Endothelial cell of umbilical vein (primary cell): ENCODE measurements at places on chromosomes 1 and 21. TPM values are rescaled to one million over a fixed set of nuclear protein-coding genes. Genes with fewer than 3 reads are reported as not detected.
A peak's percentile ranks its signal among the peaks of the same experiment; 100 is the strongest.

DNA sequence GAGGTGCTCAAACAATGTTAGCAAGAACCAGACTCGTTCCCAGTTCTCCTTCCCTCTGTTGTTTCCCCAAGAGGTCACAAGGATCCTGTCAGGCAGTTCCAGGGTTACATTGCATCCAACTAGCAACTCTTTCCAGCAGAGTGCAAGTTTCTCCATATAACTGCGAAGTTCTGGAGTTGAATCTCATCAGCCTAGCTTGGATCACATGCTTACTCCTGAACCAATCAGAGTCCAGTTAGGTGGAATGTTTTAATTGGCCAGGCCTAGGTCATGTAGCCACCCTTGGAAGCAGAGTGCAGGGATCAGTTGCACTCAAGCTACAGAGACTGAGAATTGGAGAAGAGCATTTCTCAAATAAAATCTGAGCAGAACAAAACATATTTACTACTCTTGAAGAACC lies 15.9 kb upstream of the PIK3R3 start:
- DNase-seq, result no peak

The GBP7 gene
- not detected in 2 replicates for total RNA-seq

The GJA8 gene
- total RNA-seq, result not detected in 2 replicates

The HRNR gene
- not detected in 2 replicates for total RNA-seq

- DNase-seq, result no peak
These were observed 545.4 kb downstream of the ADGRL2 start for GRCh38 chr1:82346141-82346540.

GRCh38 chr21:15495965-15496364 lies 233.8 kb upstream of the USP25 start:
- DNase-seq, result peak; percentile 43

GRCh38 chr1:22043198-22043769 lies 9.2 kb upstream of the CDC42 start:
- DNase-seq, result no peak

The GBP6 gene
- total RNA-seq, result not detected in 2 replicates

GRCh38 chr1:214241060-214241459 lies 39.9 kb upstream of the SMYD2 start:
- DNase-seq, result no peak

The AVPR1B gene
- not detected in 2 replicates for total RNA-seq

DNA sequence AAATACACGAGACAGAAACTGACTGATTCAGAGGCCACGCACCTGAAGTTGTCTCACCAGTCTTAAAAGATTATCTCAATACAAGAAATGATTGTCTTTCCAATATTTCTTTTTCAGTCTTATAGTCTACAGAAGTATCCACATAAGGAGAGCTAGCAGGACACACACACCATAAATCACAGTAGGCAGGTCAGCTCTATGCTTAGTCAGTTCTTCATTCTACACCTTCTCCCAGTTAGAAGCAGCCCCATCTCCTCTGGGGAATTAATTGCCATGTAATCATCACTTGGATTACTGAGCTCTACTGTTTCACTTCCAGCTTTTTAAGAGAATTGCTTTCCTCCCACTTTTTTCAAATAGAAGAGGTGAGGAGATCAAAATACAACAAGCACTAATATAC lies 59.6 kb downstream of the SMYD3 start:
- no peak for DNase-seq

DNA sequence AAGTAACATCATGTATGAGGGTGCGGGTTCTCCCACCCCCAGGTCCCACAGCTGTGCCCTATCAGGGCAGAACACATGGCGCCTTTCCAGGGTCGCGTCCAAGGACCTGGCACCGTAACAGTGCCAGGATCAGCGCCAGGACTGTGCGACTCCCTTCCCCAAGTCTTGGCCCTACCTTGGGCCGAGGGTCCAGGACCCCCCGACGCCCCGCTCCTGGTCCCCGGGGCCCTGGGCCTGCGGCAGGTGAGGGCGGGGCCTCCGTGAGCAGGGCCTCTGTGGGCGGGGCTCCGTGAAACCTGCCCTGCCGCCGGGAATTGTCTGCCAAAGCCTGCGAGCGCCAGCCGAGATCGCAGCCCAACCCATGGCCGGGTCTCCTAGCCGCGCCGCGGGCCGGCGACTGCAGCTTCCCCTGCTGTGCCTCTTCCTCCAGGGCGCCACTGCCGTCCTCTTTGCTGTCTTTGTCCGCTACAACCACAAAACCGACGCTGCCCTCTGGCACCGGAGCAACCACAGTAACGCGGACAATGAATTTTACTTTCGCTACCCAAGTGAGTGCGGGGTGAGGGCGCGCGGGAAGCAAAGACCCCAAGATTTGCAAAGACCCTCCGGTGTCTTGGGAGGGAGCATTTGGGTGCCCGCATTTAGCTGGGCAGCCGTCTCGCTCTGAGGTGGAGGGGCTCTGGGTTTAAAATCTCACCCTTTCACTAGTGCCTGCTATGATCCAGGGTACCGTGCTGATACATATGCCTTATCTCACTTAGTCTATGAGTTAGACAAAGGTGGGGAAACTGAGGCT lies at the start of gene RHBG:
Gene RHBG, plus strand, starts transcription at position 323 of the 796 bp plus-strand sequence. Its CDS starts 39 bp downstream, at position 362.
- peak; percentile 15 for DNase-seq

- DNase-seq, result peak; percentile 49
These were observed 4.0 kb downstream of the STPG1 start for GRCh38 chr1:24409535-24409934.

DNA sequence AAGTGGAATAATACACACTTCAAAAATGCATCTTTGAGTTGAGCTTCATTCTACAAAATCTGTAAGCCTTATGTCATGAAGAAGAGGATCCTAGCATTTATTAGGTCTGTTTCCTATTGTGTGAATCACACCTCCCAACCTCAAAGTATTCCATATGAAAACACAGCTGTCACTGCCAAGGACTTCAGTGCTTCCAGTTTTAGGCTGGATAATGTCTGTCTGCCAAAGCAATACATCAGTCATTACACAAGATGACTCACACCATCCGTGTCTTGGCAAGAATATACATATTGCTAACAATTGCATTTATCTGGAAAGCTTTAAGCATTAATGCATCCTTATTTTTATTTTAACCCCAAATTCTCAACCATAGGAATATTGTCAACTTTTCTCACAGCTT lies 125.7 kb upstream of the TMPRSS15 start:
- DNase-seq, result peak; percentile 91

DNA sequence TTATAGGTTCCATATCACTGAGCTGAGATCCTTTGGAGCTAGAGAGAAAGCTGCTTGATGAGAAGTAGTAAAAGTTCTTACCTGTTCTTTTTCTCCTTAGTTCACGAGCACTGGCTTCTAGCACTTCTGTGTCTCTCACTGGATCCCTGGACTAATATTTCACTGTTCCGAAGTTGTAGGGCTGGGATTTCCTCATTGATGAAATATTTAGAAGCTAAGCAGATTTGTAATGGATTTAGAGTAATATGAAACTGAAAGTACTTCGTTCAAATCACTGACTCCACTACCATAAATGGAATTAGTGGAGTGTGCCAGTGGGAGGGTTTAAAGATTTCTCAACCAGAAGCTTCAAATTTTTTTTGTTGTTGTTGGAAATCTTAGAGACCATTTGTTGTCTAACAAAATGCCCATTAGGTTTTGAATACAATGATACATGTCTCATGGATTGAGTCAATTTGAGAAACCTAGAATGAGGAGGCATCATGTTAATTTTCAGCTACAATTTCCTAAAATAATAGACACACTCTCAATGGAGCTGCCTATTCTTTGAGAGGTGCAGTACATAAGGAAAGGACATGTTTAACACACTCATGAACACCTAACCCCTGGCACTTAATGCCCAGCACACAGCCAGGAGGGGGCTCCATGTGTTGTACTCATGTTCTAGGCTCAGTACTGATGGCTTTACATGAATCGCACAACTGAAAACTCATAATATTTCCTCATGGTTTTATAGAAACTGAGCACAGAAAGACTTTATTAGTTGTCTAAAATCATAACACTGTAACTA lies at the start of gene GBP1:
Gene GBP1, minus strand, starts transcription at position 130 of the 790 bp plus-strand sequence. CDS start 1,974 bp downstream, outside the sequence.
- peak; percentile 84 for DNase-seq

DNA sequence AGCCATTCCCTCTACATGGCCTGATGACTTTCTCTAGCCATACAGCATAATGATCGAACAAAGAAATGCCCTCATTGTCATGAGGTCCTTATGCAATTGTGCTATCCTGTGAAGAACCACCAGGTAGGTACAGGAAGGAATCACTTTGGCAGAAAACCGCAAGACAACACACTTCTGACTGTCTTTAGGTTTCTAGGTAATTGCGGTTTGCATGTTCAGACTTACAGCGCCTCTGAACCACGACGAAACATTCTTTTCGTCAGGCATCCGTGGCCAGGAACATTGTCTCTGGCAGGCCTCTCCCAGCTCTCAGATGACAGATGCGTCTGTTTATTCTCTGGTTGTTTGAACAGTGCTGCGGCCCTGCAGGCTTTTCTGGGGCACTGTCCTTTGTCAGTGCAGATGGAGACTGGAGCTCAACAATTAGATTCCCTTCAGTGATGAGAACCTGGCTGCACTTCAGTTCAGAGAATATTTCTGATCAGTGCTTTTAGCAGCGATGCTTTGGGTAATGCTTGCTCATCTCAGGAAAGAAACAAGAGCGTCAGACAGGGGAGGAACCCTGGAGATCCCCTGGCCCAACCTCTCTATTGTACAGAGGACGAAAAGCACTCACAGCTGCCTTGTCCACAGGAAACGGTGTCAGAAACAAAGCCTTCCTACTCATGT lies 63.4 kb downstream of the B3GALT5 start:
- DNase-seq, result no peak

The SLC6A17 gene
- 0.05 TPM in 1 of 2 replicates, not detected in the other for total RNA-seq

DNA sequence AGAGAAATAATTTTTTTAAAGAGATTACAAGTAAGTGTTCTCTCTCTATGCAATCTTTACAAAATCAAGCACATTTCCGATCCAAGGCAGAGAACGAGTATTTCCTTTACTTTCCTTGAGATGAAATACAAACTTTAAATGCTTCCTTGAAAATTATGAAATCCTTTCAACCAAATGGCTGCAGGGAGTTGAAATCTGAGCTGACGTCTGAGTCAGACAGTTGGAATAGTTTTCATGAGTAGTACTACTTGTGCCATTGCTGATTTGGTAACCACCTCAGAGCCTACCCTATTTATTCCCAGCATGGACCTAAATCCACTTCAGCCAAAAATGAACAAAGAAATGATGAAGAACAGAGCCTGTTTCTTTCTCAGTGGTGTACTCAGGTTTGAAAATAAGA lies 183.6 kb downstream of the GIPC2 start:
- no peak for DNase-seq

The TNNT2 gene
- total RNA-seq, result not detected in 2 replicates

The VPS72 gene
- total RNA-seq, result 83.1 and 85.2 TPM in 2 replicates

DNA sequence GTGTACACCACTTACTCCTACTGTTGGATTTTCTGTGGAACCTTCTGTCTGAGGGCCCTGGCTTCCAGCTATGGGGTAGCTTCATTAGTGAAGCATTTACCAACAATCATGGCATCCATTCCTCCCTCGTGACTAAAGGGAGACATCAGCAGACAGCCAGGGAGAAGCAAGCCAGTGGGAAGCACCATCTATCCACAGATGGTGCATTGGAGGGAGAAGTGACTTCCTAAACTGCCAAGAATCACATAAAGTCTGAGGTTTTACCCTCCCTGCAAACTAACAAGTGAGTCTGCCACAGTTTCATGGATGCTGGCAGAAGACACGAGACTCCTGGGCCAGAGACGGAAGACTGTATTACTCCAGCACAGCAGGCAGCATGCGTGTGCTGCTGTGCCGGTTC lies 31.4 kb downstream of the UMODL1 start:
- no peak for DNase-seq

DNA sequence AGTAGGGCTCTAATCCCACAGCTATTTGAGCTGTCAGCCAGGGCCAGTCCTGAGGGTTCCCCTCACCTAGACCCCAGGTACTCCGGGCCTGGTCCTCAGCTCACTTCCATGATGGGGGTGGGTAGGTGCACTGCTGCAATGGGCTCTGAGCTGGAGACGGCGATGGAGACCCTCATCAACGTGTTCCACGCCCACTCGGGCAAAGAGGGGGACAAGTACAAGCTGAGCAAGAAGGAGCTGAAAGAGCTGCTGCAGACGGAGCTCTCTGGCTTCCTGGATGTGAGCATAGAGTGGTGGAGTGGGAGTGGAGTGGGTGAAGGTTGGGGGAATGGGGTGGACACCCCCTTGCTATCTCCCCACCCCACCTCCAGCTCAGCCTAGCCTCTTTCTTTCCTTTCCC lies 2.1 kb downstream of the S100A1 start:
- DNase-seq, result no peak

DNA sequence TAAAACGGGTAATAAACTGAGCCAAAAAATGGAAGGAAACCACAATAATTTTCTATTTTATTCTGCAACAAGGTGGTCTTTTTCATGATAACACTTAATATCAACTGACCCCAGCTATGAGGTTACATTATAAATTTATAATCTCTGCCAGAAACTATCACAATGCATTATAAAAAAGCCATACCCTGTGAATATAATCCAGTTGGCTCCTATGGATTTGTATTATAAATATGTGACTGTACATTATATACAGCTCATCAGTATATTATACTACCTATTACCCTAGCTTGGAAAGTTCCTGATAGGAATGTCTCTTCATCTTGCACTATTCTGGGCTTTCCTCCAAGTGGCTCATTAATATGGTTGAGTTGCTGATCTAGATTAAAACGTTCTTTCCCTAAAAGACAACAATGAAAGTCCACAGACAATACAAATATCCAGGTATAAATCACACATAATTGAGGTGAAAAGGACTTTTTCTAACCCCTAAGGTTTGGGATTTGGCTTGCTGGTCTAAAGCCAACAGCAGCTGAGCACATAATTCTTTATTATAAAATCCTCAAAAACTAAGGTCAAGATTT lies 487.7 kb downstream of the TTLL7 start:
- no peak for DNase-seq

DNA sequence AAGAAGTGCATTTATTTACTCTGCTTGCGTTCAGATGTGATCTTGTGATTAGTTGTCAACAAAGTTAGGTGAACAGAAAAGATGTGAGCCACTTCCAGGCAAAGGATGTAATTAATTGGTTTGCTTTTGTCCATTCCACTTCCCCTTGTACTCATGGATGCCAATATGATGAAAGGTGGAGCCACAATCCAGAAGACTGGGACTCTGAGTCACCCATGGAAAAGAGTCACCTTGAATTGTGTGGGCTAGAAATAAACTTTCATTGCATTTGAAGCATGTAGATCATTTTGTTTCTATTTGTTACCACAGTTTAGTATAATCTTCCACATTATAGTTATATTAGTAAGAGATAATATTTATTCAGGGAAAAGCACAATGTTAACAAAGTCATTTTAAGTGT lies 684.2 kb downstream of the LTN1 start:
- no peak for DNase-seq

DNA sequence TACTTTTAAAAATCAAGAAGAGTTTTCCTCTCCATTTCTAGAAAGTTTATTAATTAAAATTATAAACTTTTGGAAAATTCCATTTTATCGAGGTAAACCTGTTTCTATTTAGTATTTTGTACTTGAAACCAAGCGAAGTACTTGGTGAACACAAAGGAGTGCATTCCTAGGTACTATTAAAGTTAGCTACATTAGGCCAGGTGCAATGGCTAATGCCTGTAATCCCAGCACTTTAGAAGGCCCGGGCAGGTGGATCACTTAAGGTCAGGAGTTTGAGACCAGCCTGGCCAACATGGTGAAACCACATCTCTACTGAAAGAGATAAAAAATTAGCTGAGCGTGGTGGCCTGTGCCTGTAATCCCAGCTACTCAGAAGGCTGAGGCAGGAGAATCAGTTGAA lies 292.2 kb downstream of the NTNG1 start:
- DNase-seq, result no peak

The RNU1-4 gene
- 1,319 and 2,019 TPM in 2 replicates for total RNA-seq

- no peak for DNase-seq
These were observed 96.4 kb upstream of the HOOK1 start for GRCh38 chr1:59718064-59718988.
